Germinal center (tissue), 1 donor: ENCODE measurements at places on chromosomes 7 and 10.

DNA sequence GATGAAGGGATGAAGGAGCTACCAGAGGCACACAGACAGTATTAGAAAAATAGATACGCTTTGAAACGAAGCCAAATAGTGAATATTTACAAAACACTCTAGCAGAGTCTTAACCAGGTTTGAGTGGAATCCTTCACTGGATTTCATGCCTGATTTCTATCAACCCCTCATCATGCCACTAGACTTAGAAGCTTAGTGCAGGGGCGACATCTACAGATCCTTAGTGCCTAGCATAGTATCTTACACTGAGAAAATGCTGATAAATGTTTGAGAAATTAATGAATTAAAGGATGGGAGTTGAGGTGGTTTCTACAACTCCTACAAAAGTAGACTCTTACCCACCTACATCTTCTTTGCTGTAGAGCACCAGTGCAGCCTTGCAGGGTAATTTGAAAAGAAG, 54.7 kb upstream of the CCNJ start:
- no peak for DNase-seq

DNA sequence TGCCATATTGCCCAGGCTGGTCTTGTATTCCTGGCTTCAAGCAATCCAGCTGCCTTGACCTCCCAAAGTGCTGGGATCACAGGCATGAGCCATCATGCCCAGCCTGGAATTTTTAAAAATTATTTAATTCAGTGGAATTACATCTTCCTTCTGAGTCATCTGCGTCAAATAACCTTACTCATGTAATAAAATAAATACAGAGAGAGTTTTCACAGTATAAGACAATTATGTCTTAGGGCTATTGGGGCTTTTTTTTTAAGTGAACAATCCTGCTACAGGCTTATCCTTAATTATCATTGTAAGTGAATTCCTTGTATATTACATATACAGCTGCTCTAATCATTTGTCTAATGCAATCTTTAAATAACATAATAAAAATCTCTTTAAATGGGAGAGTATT, 108.3 kb downstream of the MAPK8 start:
- no peak for DNase-seq

DNA sequence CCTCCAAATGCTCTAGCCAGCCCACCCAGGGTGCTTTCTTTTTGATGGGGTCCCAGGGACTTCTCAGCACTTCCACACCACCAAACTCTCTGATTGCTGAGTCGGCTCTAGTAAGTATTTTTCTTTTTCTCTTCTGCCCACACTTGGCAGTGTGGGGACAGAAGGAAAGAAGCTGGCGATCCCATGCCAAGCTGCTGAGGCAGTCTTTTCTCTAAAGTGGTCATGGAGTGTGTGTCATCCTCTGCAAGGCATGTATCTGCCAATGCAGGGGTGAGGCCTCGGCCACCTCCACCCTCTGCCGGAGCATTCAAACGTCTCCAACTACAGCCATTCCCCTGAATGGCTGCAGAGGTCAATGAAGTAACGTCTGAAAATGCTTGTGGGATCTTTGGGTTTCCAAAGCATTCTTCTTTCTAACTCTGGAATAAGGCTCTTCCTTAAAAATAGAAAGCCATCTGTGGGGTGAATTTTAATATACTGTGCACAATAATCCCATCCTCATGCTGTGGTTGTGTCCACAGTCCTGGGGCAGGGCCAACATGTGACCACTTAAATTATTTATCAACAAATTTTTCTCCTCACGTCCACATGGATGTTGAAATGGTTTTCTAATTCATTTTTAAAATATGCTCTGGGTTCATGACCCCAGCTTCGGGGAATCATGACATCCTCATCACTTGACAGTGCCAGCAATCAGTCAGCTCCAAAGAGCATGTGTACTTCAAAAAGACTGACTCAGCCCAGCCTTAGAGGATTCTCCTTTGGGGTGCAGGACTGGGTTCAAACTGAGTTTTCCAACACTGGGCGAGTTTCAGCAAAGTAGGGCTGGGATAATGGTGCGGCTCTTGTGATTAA, 171.3 kb upstream of the ITGB1 start:
- no peak for DNase-seq

DNA sequence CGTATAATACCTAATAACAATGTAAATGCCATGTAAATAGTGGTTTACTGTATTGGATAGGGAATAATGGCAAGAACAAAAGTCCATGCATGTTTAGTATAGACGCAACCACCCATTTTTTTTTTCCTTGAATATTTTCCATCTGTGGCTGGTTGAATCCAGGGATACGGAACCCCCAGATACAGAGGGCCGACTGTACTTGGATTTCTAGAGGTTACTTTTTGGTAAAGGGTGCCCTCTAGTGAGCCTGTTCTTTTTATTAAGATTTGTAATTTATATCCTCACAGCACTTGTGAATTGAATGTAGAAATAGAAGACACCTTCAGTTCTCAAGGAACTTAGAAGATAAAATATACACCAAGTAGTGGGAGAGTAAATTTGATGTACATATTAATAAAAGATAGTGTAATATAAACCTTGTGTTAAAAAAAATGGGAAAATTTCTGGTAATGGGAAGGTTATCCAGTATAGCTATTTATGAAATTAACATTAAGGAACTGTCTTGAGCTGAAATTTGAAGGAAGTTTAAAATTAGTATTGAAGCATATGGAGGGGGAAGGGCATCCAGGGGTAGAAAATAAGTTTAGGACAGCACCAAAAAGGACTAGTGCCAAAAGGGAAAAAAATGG, 32.0 kb downstream of the EXOC6 start:
- DNase-seq, result no peak

DNA sequence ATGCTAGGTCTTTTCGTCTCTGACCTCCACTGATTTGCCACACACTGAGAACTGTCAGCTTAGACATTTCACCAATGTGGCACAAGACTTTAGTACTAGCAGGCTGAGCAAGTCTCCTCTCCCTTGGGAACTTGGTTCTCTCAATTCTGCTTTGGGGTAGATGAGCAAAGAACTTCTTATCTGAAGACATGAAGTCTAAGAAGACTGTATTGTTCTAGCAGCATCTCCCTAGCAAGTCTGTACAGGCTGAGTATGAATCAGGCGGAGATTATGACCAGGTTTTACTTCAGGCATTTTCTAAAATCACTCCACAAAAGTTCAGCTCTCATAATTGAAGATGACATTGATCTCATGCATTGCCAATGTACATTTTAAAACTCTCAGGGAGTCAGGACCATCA, 23.8 kb upstream of the STN1 start:
- no peak for DNase-seq

DNA sequence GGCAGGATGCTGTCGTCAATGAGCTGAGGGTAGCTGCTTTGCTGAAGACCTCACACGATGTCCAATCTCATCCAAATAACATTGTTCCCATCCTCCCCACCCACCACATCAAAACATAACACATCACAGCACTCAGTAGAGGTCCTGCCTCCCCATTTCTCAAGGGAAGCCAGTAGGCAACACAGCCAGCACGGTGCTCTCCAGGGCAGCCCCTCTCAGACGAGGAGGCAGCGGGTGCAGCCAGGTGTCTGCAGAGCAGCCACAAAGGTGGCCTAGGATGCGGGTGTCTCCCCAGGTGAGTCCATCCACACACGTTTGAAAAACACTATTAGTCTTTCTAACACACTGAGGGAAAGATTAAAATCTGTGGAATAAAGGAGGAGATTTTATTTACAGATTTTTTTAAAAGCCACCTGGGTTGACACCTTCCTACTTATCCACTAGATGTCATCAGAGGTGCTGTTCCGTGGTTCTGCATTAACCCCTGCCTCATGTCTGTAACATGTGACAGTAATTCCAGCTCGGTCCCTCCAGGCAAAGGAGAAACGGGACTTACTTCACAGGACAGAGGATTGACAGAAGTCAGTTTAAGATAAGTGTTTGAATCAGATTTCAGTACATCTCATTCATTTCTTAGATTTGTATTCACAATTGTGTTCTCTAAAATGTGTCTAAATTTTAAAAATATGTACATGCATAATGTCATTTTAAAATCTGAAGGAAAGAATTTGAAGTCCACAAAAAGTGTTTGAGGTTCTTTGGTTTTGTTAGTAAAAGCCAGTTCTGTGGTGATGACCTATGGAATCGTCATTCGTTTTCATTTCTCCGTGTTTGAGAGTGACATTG, 68.0 kb downstream of the LANCL2 start:
- DNase-seq, result peak; percentile 39

DNA sequence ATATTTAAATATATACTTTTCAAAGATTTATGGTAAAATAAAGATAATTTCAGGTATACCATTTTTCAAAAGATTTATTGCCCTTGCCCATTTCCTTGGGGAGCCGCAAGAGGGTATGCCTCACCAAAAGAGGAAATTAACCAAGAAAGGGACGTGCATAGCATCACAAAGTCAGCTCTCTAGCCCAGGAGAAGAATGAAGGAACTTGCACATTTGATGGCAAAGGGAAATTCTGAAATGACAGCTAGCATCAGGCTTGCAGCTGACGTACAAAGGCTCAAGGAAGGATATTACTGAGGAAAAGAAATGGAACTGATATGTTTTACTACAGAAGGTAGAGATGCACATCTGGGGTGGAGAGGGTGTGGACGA, 93.6 kb upstream of the RSU1 start:
- DNase-seq, result no peak

GRCh38 chr7:154960063-154960790, 42.7 kb downstream of the PAXIP1 start:
- no peak for DNase-seq

GRCh38 chr7:33192695-33193291, 63.4 kb downstream of the BBS9 start:
- no peak for DNase-seq

DNA sequence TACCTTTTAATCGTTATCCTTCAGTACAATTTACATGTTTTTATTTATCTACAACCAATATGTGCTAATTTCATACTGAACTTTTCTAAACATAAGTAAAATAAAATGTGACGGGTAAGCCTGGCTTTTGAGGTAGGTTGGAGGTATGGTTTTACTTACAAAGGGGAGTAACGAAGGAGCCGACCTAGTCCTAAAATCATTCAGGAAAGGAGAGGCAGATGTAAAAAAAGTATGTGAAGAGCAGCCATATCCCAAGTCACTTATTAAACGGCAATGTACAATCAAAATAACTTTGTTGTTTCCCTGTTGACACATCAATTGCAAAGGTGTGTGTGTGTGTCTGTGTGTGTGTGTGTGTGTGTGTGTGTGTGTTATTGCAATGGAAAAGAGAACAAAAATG, 351.3 kb downstream of the CRPPA start:
- DNase-seq, result no peak

- DNase-seq, result no peak
Measured at GRCh38 chr10:1377740-1378397, 321.7 kb downstream of the WDR37 start.

DNA sequence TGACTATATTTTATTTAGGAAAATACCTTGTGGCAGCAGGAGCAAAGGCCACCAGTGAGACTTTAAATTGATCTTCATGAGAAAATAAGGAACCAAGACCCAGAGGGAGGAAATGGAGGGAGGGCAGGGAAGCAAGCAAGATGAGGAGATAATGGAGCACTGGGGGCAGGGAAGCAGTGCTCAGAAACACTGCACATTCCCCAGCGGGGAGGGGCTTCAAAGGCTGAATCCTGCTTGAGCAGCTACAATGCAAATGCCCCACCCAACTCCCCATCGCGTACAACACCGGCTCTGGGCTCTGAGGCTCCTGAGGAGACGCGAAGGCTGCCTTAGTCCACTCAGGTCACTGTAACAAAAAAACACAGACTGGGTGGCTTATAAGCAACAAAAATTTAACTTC, 503.8 kb downstream of the GRID1 start:
- no peak for DNase-seq

DNA sequence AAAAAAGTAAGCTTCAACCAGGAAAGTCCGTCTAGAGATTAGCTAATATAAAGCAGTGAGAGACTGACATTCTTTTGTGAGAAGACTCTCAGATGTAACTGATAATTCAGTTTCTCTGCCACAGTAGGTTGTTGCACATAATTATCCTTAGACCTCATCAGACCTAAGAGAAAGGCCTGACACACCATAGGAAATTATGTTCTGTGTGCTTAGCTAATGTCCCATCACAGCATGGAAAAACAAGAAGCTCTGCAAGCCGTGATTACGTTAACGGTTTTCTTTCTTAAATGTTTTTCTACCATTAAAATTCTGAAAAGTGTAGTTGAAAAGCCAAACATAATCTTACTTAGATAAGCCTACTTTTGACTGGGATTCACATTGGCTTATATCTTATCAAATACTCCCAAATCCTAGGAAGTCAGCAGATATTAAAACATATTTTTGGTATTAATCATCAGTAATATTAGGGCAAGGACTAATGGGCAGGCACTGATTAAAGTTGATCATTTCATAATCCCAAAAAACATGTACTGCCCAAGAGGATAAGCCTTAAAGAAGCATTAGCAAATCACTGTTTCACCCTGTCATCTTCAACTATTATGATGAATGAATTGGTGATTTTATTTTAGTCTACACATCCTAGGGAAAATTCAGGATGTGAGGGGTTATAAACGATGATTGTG, 5.2 kb downstream of the CSTF2T start:
- DNase-seq, result no peak

- no peak for DNase-seq
Measured at GRCh38 chr7:45229156-45229920, 71.7 kb downstream of the RAMP3 start.
